Stimulated activated effector memory CD8-positive, alpha-beta T cell treated with anti-CD3 and anti-CD28 coated beads, Interleukin-12 subunit alpha, Interleukin-12 subunit beta, amount 100 ng/mL, for 72 hours (primary cell): ENCODE measurements at places on chromosomes 13 and 19.

DNA sequence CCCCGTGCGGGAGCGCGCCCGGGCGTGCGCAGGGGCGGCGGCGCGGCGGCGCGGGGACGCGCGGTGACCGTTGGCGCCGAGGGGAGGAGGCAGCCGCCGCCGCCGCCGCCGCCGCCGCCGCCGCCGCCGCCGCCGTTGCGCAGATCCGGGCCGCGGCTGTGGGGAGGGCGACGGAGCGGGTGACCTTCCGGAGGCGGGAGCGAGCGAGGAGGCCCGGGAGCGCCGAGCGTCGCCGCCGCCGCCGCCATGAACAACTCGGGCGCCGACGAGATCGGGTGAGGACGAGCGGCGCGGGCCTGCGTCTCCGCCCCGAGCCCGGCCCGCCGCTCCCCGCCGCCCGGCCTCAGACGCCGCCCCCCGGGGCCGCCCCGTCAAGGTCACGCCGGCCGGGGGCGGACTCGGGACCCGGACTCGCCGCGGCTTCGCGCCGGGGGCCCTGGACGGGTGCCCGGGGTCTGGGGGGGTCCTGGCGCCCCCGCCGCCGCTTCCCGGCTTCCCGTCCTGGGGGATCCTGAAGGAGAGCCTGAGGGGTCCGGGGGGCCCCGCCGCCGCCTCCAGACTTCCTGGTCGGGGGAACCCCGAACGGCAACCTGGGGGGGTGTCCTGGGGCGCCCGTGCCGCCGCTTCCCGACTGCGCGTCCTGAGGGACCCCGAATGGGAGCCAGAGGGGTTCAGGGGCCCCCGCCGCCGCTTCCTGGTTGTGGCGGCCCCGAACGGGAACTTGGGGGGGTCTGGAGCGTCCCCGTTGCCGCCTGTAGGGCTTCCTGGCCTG is at the start of gene DAZAP1:
TSS of gene DAZAP1 (plus strand) at position 59 of the 772 bp plus-strand sequence. CDS start at position 247, 188 bp downstream.
- peak; percentile 50 for DNase-seq

DNA sequence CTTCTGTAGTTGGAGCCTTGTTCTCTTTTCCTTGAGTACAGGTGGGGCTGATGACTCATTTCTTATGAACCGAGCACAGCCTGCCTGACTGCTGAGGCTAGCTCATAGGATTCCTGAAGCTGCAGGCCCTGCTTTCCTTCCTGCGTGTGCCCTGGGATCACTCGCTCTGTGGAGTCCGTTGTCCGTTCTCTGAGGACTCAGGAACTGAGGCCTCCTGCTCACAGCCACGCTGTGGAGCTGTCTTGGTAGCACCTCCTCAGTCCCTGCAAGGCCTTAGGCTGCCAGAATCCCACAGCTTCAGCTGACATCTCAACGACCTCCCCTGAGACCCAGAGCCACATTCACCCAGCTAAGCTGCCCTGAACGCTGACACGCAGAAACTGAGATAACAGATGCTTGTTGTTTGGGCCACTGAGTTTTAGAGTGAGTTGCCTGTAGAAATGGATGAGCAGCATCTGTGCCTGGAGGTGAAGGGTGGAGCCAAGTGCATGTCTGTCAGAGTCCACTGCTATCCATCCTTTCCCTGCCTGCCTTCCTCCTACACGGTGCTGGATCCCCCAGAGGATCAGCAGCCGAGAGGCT is 72.9 kb downstream of the ARHGEF7 start:
- DNase-seq: no peak

GRCh38 chr19:41796362-41796761 is at the start of gene CEACAM3:
Gene CEACAM3, plus strand, starts transcription at chr19:41796587. Its CDS starts 91 bp downstream, at chr19:41796678.
- no peak for DNase-seq

GRCh38 chr13:33263484-33263883 is 22.1 kb downstream of the STARD13 start:
- no peak for DNase-seq

GRCh38 chr19:1134431-1134830 is 30.6 kb downstream of the GPX4 start:
- no peak for DNase-seq

DNA sequence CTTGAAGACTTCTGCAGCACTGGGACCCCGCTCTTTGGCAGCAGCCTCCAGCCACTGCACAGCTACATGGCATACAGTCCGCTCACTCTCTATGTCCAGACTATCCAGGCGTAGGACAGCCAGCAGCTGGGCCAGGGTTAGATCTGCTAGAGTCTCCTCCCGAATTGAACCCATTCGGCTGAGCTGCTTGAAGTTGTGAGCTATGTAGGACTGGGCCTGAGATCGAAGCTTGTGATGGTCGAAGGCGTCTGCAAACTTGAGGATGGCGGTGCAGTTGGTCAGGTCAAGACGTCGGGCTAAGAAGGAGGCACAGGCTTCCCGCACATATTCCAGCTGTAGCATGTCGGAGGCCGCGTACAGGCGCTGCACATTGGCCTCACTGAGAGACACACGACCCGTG is 900 bp downstream of the KBTBD7 start:
- no peak for DNase-seq

DNA sequence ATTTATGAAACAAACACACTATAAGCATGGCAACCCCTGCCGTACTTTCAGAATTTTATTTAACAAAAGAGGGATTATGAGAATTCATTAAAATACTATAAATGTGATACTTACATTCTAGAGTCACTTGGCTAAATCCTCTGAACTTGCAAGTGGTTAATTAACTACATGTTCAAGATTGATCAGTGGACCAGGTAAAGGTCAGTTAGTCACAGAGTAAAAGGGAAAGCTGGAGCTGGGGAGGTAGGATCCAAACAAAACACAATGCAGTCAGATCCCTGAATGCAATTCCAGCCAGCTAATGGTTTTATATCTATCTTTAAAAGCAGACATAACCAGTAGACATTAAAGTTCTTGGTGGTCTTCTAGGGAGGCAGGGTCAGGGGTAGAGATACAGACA is 270.5 kb downstream of the DIAPH3 start:
- no peak for DNase-seq

DNA sequence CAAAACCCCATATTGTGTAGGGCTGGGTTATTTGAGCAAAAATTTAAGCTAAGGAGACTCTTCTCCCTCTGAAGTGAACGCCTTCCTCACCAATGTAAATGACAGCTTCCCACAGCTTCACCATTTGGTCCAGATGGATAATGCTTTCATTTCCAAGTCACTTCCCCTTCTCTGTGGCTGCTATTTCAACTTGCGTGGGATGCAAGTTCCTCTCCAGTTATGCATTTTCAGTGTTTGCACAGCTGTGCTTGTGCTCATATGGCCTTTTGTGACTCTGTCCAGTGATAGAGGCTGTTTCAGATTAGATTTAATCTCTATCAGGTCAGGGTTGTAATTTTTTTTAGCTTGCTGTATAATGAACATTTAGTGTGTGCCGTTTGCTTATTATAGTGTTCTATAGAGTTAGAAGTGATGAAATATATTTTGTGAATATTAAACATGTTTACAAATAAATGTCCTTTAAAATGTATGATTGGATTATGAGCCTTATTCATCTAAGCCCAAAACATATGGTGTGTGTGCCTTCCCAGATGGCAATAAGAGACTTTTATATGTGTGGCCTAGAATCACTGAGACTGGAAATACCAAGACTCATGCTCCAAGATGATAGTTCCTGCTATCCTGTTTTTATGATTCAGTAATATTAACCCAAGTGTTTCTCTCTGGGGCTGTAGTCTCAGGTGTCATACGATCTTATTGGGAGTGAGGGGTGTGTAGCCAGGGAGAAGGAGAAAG is 86.6 kb downstream of the TNFRSF19 start:
- DNase-seq: no peak

DNA sequence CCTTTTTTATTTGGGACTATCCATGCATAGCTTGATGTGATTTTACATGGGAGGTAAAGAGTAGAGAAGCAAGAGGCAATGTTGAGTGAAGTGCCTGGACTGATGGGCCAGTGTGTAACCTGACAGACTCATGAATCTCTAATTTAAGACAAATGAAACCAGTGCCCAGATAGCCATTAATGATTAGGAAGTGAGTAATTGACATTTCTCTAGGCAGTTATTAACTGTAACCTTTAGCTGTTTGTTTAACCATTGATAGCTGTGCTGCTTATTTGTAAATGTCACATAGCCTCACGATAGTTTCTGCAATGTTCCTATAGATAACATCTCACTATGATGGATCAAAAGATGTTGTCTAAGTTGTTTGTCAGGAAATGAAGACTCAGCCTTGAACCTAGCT is 1047.5 kb upstream of the SPRY2 start:
- DNase-seq: no peak

- no peak for DNase-seq
These were observed 27.3 kb downstream of the B3GLCT start for GRCh38 chr13:31227063-31227462.

GRCh38 chr13:91401920-91402319 is 3.5 kb downstream of the GPC5 start:
- no peak for DNase-seq

- no peak for DNase-seq
These were observed 33.3 kb upstream of the OLFM2 start for GRCh38 chr19:9969688-9969975.
